ENCODE measurements at places on chromosomes 16 and 17.

- no peak for DNase-seq
Measured at GRCh38 chr16:87828907-87829621, 40.2 kb downstream of the SLC7A5 start.

DNA sequence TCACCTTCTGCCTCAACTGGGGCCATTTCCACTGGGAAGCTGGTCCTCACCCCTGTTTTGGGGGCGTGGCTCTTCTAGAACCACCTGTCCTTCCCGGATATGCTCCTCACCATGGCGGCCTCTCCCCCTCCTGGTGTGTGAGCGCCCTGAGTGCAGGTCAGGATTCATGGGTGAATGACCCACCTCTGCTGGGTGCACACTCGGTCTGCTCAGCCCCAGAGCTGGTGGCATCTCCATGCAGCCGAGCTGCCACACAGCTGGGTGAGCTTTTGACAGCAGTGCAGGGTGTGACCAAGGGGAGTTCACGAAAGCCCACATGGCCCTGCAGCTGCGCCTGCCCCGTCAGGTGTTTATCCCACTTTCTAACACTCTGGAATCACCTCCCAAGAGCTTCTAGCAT, 27.3 kb downstream of the GRIN2C start:
- DNase-seq, result no peak

DNA sequence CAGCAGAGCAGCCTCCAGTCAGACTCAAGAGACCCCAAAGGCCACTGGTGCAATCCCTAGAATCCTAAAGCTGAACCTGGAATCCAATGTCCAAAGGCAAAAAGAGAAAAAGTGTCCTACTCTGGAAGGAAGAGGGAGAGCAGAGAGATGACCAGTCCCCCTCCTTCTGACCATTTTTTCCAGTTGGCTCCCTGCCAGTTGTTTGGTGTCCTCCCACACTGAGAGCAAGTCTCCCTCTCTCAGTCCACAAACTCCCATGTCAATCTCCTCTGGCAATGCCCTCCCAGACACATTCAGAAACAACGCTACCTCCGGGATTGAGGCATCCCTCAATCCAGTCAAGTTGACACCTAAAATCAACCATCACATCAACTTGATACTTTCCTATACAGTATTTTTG, 4.3 kb upstream of the CLEC19A start:
- no peak for DNase-seq

DNA sequence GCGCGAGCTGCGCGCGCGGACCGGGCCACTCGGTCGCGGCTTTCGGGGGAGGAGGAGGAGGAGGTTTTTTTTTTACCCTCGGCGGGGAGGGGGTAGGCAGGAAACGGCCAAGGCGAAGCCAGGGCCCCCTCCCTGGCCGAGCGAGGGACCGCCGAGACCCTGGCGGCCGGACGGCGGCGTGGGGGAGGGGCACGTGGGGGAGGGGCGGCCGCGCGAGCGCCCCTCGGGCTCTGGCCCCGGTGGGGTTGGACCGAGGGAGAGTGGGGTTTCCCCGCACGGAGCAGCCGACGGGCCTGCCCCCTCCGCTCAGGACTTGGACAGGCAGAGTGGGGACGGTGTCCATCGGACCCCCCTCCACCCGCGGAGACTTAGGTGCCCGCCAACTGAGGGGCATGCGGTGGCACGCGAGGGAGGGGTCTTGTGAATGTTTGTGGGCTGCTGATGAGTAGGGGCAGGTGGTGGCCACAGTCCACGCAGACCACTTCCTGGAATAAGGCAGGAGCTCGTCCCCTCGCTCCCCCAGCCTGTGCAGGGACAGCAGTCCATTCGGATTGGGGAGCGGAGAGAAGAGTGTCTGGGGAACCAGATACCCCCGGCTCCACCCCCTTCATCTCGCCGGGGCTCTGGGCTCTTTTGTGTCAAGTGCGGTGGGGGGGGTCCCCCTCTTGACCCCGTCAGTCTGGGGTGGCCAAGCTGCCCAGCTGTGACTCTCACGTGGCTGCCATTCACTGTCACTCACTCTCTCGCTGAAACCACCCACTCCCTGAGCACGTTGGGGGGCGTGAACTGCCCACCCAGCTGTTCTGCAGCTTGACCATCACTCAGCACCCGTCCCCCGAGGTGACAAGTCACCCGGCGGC, 3.0 kb upstream of the CHD3 start:
- peak; percentile 30 for DNase-seq

DNA sequence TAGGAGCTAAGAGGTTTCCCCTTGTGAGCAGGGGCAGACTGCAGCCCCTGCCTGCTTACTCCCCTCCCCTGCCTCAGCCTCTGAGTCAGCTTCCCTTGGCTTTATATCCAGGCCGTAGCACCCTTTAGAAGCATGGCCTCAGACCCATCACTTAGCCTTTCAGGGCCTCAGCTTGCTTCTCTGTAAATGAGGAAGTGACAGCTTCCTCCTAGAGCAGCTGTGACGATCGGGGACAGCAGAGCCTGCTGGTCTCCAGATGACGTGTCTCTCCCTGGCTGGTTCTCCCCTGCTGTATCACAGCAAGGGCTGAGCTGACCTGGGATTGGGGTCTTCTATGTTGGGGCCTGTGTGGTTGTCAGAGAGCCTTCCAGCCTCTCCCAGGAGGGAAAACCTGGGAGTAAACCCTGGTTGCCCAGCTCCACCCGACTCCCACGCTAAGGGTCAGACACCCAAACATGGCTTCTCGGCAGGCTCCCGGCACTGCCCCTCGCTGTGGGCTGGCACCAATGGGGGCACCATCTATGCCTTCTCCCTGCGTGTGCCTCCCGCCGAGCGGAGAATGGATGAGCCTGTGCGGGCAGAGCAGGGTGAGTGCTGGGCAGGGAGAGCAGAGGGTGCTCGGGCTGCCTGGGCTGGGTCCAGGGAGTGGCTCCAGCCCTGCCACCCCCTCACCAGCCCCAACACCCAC, 16.3 kb upstream of the MYO15B start:
- peak; percentile 10 for DNase-seq

GRCh38 chr16:2037647-2038381, 9.8 kb downstream of the NTHL1 start:
- DNase-seq, result no peak

GRCh38 chr17:82013341-82013740, 9.3 kb downstream of the CENPX start:
- no peak for DNase-seq

DNA sequence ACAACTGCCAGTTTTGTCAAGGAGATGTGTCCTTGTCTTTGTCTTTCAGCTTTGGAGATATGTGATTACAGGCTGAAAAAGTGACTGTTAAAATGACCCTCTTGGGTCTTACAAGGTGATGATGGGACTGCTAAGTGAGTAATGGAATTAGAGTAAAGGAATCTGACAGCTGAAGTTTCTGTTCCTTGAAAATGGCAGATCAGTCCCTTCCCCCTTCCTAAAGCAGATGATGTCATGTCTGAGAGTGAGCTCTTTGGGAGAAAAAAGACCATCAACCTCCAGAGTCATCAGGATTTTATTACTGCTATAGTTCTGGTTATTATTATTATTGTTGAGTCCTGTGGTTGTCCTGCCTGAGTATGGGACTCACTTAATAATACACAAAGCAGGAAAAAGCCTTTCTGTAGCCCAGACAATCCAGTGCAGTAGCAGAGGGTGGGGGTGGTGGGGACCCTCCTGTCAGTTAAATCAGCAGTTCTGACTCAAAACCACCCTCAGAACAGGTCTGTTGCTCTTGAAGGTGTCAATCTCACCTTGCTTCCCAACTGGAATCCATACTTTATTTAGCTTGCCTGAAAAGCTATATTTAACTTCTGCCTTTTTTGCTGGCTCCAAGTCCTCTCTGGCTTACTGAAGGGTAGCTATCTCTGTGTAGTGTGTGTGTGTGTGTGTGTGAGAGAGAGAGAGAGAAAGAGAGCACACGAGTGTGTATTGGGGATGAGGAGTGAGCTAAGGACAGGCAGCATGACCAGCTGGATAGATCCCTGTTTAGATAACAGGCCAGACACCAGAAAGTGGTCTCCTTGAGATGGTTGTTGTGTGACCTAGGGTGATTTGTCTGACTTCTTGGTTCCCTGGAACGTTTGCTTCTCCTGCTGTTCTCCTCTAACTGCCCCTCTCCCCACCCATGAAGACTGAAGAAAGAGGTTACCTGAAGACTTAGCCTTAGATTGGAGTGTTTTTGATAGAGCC, 4.9 kb downstream of the HROB start:
- no peak for DNase-seq

DNA sequence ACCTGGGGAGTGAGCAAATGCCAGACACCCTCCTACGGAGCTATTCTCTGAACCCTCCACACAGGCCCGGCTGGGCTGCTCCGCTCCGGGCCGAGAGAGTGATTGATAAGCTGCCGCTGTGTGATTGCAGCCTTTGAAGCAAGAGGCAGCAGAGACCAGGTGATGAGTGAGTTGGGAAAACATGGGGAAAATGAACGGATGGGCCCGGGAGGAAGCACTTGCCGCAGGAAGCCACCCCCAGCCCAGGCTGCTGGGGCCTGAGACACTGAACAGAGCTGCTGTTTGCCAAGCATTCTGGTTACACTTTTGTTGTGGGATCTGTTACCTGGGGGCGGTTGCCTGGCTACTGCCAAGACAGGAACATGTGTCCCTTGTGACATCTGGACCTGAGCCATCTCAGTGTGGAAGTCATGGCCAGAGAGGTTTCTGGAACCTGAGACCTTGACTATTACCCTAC, 46.4 kb upstream of the KLHDC4 start:
- DNase-seq, result no peak

GRCh38 chr16:1818204-1818872, 8.3 kb downstream of the HAGH start:
- DNase-seq, result no peak

DNA sequence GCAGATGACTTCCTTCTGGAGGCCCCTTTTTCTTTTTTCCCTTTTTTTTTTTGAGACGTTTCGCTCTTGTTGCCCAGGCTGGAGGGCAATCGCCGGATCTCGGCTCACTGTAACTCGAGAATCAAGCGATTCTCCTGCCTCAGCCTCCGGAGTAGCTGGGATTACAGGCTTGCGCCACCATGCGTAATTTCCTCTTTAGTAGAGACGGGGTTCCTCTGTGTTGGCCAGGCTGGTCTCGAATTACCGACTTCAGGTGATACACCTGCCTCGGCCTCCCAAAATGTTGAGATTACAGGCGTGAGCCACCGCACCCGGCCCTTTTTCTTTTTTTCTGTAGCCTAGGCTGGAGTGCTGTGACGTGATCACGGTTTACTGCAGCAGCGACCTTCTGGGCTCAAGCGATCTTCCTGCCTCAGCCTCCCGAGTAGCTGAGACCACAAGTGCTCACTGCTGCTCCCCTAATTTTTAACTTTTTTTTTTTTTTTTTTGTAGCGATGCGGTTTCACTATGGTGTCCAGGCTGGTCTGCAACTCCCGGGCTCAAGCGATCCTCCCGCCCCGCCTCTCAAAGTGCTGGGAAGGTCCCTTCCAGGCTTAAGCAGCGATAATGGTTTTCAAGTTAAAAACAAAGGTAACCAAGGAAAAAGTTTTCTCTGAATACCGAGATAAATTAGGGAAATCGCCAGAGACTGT, 956 bp upstream of the IST1 start:
- DNase-seq, result peak; percentile 45
